ENCODE measurements at places on chromosomes 3 and 15.

GRCh38 chr3:112744825-112745566 lies 101.7 kb downstream of the CD200R1L start:
- DNase-seq, result no peak

GRCh38 chr3:175495331-175495730 lies 636.2 kb downstream of the NAALADL2 start:
- DNase-seq, result no peak

DNA sequence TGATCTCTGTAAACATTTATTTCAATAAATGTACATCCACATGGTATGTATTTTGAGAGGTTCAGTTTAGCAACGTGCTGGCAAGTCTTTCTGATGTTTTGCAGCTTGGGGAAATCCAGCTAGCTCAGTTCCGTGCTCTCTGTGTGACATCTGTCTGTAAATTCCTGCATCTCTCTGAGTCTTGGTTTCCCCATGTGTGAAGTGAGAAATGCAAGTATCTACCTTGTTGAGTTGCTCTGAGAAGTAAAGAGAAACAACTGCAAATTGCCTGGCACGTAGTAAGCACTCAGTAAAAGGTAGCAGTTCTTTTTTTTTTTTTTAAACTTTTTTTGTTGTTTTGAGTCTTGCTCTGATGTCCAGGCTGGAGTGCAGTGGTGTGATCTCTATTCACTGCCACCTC lies 30.2 kb upstream of the MORF4L1 start:
- no peak for DNase-seq

DNA sequence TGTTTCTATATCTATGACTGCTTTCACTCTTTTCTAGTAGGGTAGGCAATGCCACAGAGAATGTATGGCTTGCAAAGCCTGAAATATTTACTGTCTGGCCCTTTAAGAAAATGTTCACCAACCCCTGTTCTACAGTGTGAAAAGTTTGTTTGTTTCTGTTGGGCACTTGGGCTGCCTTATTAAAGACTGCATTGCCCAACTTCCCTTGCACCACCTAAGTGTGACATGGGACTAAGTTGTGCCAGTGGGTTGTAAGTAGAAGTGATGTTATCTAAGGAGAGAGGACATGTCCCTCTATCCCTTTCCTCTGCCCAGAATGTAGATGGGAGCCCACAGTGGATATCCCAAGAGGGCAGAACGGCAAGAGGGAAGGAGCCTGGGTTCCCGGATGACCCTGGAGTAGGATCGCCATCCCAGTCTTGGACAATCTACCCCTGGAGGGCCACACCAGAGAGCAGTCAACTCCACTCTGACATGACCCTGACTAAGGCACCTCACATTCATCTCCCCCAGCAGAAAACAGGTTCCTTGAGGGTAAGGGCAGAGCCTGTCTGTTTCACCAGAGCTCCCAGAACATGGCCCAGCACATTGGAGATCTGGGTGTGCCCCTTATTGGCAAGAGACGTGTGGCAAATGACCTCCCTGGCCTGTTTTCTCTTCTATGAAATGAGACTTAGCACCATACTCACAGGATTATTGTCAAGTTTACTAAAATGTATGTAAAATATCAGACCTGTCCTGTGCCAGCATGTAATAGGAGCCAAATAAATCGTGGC lies 138.8 kb downstream of the SMAD6 start:
- no peak for DNase-seq

DNA sequence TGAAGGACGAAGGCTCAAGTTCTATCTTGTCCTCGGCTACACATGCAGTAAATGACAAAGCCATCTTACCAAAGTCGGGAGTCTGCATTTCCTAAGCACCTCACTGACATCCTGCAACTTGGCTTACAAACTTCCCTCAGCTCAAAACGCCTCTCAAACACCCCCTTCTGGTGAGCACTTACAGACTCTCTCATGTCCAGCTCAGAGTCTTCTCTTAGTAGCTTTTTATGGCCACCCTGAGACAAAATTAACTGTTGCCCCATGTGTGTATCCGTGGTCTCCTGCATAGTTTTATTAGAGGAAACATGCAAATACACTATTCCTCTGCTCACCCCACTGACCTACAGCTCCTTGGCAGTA lies 819.7 kb downstream of the FHIT start:
- no peak for DNase-seq

DNA sequence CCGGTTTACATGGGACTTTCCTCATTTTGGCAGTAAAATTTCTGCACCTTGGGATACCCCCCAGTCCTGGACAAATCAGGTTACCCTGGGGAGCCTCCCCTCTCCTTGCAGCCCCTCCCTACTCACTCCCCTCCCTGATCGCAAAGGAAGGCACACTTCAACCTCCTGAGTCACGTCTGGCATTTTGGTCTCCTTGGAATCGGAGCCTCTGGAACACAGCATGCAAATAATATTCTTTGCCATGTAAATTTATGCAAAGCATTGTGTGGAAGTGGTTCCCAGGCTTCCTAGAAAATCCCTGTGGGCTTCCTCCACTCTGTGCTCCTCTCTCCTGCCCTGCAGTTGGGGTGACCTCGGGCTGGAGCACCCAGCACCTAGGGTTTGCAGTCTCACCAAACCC lies 11.6 kb downstream of the SCN5A start:
- DNase-seq, result no peak

GRCh38 chr15:63156086-63156710 lies 1.1 kb downstream of the RPS27L start:
- DNase-seq, result no peak

- DNase-seq, result no peak
These were observed 211.4 kb upstream of the ZNF385D start for GRCh38 chr3:21962456-21962855.

GRCh38 chr15:90818251-90819210 lies 49.9 kb upstream of the FURIN start:
- DNase-seq, result no peak

- no peak for DNase-seq
These were observed 134.9 kb upstream of the BFSP2 start for GRCh38 chr3:133264920-133265319.

DNA sequence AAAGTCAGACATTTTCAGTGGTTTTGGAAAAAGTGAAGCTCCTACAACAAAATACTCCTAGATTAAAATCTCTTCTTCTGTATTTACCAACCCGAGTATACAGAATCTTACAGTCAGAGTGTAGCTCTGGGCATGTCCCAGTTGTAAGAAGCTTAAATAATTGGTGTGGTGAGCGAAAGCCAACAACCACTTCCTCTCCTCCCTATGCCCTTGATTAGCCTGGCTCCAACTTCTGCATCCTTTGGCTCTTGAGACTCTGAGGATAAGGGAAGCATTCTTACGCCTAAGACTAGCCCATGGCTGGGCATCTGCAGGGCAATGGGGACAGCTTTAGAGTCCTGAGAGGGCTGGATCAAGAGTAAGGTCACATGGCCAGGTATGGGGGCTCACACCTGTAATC lies 25.5 kb downstream of the RFT1 start:
- no peak for DNase-seq

GRCh38 chr3:122676759-122677158 lies 3.9 kb upstream of the PARP14 start:
- no peak for DNase-seq

- no peak for DNase-seq
These were observed 38.9 kb downstream of the DHX30 start for GRCh38 chr3:47841786-47842349.

- DNase-seq, result no peak
These were observed 1.9 kb downstream of the MINDY2 start for GRCh38 chr15:58773024-58773423.

GRCh38 chr3:128194843-128195242 lies 41.6 kb downstream of the EEFSEC start:
- DNase-seq, result no peak

Measured in substantia nigra (tissue), 51 donors.